ENCODE measurements at places on chromosomes 7 and 10.

DNA sequence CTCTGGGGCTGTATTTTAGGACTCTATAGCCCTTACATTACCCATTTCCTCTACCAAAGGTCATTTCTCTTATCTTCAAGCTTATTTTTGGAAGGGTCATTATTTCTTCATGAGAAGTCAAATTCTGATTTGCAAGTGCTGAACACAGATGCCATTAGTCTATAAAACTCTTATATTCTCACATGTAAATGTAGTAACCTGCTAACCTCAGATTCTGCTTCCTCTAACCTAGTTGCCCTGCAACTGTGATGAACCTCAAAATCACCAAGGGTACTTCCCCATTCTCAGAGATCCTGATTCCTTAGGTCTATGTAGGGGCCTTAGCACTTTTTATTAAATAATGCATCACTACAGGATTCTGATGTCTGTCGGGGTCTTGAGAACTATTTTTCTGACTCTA, 6.3 kb downstream of the FAS start:
- DNase-seq: no peak

DNA sequence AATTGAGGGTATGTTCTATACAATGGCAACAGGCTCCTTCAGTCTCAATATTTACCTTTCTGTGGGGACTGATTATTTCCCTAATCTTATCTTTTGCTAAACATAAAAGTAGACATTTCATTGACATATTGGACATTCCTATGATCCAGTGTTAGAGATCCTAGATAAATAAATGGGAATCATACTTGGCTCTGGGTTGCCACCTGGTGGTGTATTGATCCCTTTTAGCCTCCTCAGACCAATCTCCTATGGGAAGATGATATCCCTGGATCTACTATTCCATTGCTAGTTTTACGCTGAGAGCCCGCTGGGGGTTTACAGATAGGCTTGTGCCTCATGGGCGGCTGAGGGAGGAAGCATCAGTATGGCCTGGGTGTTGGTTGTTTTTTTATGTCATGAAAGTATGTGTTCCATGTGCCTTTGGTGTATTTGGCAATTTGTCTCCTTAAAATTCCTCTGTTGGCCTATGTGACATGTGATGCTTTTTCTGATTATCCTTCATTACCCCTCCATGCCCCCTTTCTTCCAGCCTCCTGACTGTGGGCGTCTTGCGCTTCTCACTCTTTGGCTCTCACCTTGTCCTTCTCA, 18.8 kb downstream of the CELF2 start:
- peak; percentile 61 for DNase-seq

- no peak for DNase-seq
These were observed 463 bp upstream of the LRRTM3 start for GRCh38 chr10:66925373-66925772.

- DNase-seq: no peak
These were observed 134.2 kb downstream of the RALA start for GRCh38 chr7:39757604-39758003.

GRCh38 chr10:111118758-111119157, 41.9 kb downstream of the ADRA2A start:
- DNase-seq: no peak

GRCh38 chr7:2567679-2568278, 9.0 kb downstream of the IQCE start:
- DNase-seq: peak; percentile 14

DNA sequence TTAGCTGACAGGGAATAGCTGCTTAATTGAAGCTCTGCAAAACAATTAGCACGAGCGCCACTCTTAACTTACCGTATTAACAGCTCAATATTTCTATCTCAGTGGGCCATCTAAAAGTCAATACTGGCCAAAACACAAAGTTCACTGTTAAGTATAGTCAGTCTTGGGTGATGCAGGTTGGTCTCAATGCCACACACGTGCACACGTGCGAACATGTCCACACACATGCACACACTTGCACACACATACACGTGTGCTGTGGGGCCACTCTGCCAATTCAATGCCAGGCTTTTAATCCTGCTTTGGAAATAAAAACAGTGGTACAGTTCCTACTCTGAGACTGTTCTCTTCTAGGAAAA, 105.1 kb downstream of the GRB10 start:
- no peak for DNase-seq

DNA sequence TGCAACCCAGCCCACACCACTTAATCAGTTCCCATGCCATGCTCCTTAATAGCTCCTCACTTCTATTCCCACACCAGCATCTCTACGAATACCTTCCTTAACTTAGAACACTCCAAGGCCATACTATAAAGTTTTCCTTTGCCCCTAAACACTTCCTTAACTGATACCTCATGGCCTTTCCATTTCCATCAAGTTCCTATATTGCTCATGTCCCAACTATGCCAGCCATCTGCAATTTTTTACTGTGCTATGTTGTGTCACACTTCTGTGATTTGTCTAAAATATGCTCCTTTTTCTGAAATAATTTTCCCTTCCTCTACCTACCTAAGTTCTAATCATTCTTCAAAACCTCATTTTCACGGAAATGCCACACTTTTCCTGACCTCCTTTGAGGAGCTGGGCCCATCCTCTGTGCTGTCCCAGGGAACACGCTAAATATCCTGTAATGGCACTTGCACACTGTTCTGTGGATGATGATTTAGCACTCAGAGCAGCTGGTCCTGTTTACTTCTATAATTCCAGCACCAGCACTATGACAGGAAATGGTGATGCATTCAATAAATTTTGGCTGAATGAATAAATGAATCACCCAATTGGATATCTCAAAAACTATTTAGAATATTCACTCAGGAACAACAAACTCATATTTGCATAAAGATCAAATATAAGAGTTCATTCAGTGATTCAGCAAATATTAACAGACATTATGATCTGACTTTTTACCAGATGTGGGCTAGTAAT, 266.5 kb upstream of the HGF start:
- DNase-seq: peak; percentile 93

DNA sequence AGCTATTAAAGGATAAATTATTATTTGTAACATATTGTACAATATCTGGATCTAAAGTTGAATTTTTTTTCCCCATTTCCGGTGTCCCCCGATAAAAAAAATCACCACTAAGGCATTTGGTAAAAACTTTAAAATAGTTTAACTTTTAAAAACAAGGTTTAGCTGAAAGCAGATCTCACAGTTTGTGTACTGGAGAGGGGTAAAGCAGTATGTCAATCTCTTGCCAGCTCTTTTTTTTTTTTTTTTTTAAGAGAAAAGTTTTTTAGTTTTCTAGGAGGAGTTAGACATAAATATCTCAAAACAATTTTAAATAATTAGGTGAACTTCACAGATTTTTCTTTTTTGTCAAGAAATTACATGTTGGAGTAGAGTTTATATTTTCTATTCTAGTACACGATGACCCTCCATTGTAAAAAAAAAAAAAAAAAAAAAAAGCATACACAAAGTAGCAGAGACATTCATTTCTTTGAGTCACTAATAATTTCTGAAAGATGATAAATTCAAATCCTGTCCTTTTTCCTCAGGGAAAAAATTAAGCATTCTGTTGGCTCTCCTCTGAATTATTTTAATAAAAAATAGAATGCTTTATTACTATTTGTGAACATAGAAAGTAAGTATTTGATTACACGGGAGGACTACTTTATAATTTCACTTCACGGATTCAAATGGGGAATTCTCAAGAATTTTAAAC, 1.9 kb upstream of the HBP1 start:
- no peak for DNase-seq
